GM12878 (cell line): ENCODE measurements at places on chromosomes 12 and 14.

DNA sequence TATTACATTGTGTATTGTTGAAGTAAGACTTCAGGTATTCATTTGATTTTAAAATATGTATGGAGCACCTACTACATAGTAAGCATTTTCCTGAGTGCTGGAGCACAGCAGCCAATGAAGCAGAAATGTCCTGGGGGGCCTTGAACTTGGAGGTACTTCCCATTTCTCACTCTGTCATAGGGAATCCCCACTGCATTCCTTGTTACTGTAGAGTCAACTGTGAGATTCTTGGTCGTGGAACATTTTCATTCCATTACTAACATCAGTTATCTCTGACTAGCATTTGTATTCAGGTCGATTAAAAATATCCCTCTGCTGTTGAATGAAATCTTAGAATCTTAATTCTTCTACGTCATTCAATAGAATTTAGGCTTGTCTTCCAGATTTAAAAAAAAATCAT lies 66.7 kb downstream of the PDE3A start:
- DNase-seq, result no peak

DNA sequence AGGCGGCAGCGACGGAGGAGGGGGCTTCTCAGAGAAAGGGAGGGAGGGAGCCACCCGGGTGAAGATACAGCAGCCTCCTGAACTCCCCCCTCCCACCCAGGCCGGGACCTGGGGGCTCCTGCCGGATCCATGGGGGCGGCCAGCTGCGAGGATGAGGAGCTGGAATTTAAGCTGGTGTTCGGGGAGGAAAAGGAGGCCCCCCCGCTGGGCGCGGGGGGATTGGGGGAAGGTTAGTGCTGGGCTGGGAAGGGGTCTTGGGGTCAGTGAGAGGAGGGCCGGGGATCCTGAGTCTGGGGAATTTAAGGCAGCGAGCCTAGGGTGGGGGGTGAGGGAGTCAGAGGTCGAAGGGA lies 203 bp downstream of the NFATC4 start:
- no peak for DNase-seq

GRCh38 chr14:82029038-82029437 lies 495.4 kb upstream of the SEL1L start:
- no peak for DNase-seq

GRCh38 chr14:95920769-95921438 lies 44.3 kb downstream of the TUNAR start:
- DNase-seq, result no peak

DNA sequence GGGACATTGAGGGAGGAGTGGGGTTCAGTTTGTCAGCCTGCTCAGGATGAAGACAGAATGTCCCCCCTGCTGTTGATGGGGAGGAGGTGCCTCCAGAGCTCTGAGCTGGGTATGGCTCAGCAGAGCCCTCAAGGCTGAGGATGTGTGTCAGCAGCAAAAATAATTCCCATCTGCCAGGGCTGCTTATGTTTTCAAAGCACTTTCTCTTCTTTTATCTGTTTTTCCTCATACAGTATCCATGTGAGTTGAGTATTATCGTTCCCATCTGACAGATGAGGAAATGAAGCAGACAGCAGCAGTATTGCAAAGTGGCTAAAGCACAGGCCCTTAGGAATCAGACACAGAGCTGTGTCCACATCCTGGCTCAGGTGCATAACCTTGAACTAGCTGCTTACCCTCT lies 94.1 kb downstream of the SLC8A3 start:
- DNase-seq, result no peak

DNA sequence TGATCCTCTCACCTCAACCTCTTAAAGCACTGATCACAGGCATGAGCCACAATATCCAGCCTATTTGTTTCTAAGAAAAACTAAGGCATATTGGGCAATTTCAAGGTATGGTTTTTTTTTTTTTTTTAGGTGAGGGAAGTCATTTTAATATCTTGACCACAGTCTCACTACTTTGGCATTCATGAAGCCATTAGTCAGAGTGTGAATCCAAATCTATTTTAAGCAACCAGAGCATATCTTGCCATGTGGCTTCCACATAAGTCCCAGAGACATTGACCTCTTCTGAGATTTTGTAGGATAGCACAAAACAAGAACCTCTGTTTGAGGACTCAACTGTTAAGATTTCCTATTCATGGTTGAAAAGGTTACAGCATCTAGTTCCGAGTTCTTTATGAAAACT lies 130.3 kb upstream of the RBM19 start:
- no peak for DNase-seq

GRCh38 chr14:99077076-99077843 lies 194.7 kb downstream of the BCL11B start:
- no peak for DNase-seq

DNA sequence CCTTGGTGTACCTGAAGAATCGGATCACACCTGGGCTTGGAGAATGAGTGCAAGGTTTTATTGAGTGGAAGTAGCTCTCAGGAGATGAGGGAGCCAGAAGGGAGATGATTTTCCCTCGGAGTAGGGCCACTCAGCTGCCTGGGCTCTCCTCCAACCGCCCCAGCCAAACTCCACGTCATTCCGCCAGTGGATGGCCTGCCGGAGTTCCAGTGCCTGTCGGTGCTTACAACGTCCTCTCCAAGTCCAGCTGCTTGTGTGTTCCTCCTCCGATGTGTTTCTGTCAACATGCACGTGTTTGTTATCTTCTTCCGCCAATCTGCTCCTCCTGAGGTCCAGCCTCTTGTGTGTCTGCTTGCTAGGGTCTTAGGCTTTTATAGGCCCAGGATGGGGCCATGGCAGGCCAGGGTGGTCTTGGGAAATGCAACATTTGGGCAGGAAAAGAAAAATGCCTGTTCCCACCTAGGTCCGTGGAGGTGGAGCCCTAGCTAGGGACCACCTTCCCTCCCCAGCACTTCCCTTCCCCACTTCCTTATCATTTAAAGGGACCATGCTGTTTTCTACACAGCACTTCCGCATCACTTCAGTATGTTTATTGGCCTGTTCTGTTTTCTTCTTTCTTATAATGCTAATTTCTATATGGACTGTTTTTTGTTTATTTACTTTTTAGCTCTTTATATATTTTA lies 343.2 kb downstream of the PDZRN4 start:
- DNase-seq, result no peak

GRCh38 chr12:124402248-124403066 lies 107.6 kb downstream of the RFLNA start:
- DNase-seq, result no peak

GRCh38 chr14:42869681-42870080 lies 1263.0 kb downstream of the LRFN5 start:
- DNase-seq, result no peak

- DNase-seq, result no peak
These were observed 203.1 kb downstream of the ITPR2 start for GRCh38 chr12:26629864-26630263.

- no peak for DNase-seq
These were observed 600.8 kb downstream of the TRHDE start for GRCh38 chr12:72872996-72873395.

- no peak for DNase-seq
These were observed 6.3 kb downstream of the LTBR start for GRCh38 chr12:6390084-6390799.
